ENCODE measurements at places on chromosomes 4 and X.

DNA sequence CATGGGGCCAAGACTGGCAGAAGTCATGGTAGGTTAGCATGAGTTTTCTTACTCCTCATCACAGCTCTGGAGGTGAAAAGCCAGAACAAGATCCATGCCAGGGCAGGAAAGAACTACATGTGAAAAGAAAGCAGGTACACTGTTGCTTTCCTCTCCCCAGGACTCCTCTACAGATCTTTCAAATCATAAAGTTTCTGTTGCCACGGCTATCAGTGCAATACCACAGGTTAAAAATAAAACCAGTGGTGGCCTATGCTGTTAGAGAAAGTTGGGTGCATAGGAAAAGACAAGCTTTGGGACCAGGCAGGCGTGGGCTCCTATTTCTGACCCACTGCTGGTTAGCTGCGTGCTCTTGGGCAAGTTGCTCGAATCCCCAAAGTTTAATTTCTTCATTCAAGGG is 81.4 kb downstream of the SH3RF1 start:
- no peak for DNase-seq
- H3K4me1 ChIP-seq, result peaks cover 10% of the 10 kb centered on the region
- H3K36me3 ChIP-seq, result no peaks in the 10 kb centered on the region
- H3K27ac ChIP-seq, result no peak overlapping the region

DNA sequence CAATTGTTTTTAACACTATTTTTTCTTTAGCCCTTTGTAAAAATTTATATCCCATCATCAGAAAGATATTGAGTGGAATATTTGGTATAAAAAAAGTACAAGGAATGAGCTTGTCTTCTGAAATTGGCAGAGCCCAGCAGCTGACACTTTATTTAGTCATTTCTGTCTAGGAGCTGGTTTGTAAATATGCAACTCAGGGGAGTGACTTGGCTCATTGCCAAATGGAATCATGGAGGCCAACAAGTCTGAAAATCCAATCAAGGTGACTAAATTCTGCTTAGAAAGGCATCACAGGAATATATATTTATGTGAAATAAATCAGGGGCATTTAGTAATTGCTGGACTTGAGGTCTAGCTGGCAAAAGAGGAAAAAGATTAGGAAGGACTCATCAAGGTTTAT is 74.4 kb downstream of the OTC start:
- no peak overlapping the region for H3K4me3 ChIP-seq
- H3K27ac ChIP-seq, result no peak overlapping the region
- H3K27me3 ChIP-seq, result no peaks in the 10 kb centered on the region

DNA sequence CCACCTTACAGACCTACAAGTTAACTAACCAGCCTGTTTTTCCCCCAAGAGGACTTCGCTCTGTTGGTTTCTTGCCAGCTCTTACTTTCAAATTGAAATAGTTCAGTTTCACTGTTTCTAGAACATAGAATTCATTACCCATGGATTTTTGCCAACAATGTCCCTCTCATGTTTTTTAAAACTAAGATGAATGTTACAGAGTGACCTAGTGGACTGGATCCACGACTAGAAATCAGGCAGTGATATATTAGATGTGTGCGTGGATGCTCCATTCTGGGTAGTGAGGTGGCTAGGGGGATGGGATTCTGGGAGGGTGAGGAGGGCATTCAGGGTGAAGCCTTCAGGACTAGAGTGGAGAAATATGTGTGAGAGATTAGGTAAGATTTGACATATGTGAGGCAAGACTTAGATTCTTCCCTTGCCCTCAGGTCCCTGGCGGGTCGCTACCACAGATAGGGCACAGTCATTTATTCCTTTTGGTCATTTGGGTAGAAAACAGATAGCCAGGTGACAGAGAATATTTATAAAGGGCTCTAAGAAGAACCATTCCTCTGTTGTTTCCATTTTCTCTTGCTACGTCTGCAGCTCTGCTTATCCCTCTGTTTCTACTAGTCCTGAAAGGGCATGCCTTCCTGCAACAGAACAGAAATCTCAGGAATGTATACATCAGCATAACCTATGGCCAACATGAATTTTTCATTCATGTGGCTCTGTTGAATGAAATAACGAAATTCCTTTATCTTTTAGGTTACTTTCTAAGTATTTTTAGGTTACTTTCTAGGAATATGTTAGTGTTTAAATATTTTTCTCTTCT is 15.4 kb upstream of the JADE1 start:
- no peak overlapping the region for H3K27ac ChIP-seq
- H3K4me3 ChIP-seq, result no peak overlapping the region

- H3K27ac ChIP-seq, result no peak overlapping the region
- DNase-seq, result no peak
- H3K36me3 ChIP-seq, result no peaks in the 10 kb centered on the region
- H3K27me3 ChIP-seq, result no peaks in the 10 kb centered on the region
- no peak overlapping the region for H3K4me3 ChIP-seq
- no peaks in the 10 kb centered on the region for H3K4me1 ChIP-seq
These were observed 575.3 kb upstream of the MAGEB2 start for GRCh38 chrX:29640106-29640505.

DNA sequence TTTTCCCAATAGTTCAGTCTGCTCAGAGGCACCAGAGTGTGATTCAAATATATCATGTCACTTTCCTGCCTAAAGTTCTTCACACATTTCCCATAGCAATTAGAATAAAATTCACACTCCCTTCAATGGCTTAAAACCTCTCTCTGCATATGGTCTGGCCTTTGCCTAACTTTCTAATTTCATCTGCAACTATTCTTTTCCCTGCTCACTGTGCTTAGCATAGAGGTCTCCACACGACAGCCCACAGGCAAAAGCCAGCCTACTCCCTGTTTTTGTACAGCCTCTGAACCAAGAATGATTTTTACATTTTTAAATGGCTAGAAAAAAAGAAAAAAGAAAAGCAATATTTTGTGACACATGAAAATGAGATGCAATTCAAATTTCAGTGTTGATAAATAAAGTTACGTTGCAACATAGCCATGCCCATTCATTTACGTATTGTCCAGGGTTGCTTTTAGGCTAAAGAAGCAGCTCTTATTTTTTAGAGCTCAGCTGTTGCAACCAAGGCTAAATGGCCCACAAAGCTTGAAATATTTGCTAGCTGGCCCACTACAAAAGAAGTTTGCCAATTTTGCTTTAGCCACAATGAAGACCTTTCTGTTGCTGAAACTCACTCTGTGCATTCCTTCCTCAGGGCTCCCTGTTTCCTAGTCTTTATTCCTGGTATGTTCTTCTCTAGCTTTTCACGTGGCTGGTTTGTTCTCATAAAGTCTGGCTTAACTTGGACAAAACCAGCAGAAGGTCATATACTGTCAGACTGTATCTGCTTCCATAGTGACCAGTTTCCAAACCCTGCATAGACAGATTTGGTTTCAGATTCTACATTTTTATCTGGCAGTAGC is 26.6 kb upstream of the IRF2 start:
- H3K27me3 ChIP-seq, result no peaks in the 10 kb centered on the region
- no peak overlapping the region for H3K27ac ChIP-seq
- no peak for DNase-seq
- no peaks in the 10 kb centered on the region for H3K36me3 ChIP-seq

- no peaks in the 10 kb centered on the region for H3K36me3 ChIP-seq
- no peak for DNase-seq
- H3K27ac ChIP-seq, result no peak overlapping the region
- no peaks in the 10 kb centered on the region for H3K4me1 ChIP-seq
These were observed 70.0 kb downstream of the NYX start for GRCh38 chrX:41516999-41517765.

DNA sequence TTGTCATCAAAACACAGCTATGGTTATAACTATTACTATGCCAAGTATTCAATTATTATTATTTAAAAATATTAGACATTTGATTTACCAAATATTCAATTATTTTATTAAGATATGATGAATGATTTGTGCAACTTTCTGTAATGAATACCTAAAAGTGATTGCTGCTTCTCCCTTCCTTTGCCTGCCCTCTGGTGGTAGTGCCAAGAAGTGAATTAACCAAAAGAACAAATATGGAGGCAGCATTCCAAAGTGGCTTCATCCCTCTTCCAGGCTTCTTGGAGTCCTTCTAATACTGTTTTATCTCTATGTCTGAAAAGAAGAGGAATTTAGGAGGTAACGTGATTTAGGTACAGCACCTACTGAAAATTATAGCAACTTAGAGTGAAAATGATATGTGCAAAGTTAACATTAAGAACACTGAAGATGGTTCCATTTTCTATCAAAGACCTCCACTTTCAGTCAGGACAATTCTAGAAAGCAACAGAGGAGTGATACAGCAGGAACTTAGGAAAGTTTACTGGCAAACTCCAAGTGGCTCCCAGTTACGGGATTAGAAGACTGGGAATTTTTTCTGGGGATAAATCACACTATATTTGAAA is 43.0 kb downstream of the ENPEP start:
- no peaks in the 10 kb centered on the region for H3K4me1 ChIP-seq
- no peak for DNase-seq
- H3K27me3 ChIP-seq, result no peaks in the 10 kb centered on the region

- no peak overlapping the region for H3K27ac ChIP-seq
- no peak overlapping the region for H3K4me3 ChIP-seq
- no peak for DNase-seq
- no peaks in the 10 kb centered on the region for H3K4me1 ChIP-seq
These were observed 1392.7 kb upstream of the IGFBP7 start for GRCh38 chr4:58502839-58503238.

GRCh38 chr4:158055668-158056067 is 117.2 kb downstream of the GASK1B start:
- H3K27me3 ChIP-seq, result no peaks in the 10 kb centered on the region
- H3K4me1 ChIP-seq, result peaks cover 12% of the 10 kb centered on the region
- no peak for DNase-seq

- H3K4me3 ChIP-seq, result no peak overlapping the region
- no peaks in the 10 kb centered on the region for H3K27me3 ChIP-seq
- no peaks in the 10 kb centered on the region for H3K36me3 ChIP-seq
- no peak for DNase-seq
- H3K4me1 ChIP-seq, result peaks cover 17% of the 10 kb centered on the region
These were observed 2.8 kb upstream of the CHIC2 start for GRCh38 chr4:54067166-54067565.

DNA sequence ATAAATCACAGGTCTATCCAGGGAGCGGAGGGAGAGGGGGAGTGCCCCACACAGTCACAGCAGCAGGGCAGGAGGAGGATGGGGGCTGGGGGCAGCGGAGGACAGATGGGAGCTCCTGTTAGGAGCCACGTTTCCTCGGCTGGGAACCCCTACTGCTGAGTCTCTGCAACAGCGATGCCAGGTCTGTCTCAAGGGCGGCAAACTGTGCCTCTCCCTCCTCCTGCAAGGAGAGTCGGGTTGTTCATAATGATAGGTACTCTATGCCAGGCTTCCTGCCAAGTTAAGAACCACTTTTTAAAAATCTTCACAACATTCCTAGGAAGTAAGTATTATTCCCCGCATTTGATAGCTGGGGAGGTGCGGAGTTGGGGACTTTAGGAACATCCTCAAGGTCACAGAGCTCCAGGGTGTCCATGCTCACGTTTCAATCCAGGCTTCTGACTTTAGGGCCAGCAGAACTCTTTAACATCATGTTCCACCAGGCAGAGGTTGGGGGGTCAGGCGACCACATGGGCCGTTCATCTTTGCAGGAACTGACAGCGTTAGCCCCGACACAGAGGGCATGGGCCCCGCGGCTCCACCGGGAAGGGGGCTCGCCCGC is 98.3 kb upstream of the MAML3 start:
- peak overlapping the region; percentile 93 for H3K27ac ChIP-seq
- peak overlapping the region; percentile 66 for H3K4me3 ChIP-seq
- no peak for DNase-seq
- peaks cover 32% of the 10 kb centered on the region for H3K4me1 ChIP-seq

DNA sequence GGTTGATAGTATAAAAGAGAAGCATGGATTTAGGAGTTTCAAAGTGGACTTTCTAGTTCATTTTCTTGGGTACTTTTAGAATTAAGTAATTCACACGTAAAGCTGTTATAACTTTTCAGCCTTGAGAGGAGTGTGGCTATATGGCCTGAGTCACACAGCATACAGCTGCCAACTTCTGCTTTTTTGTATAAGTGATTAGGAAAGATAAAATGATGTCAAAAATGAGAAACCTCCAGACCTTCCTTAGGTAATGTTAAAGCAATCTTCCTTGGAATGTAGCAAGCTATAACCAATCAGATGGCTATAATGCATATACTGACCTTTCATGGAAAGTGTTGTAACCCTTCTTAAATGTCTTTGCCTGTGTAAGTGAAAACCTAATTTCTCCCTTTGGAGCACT is 39.2 kb downstream of the RAB40AL start:
- H3K4me1 ChIP-seq, result no peaks in the 10 kb centered on the region
- H3K27me3 ChIP-seq, result no peaks in the 10 kb centered on the region
- H3K36me3 ChIP-seq, result no peaks in the 10 kb centered on the region
- H3K27ac ChIP-seq, result no peak overlapping the region
- no peak overlapping the region for H3K4me3 ChIP-seq
